ENCODE measurements at places on chromosomes 6 and 20. TPM values are rescaled to one million over a fixed set of nuclear protein-coding genes. Genes with fewer than 3 reads are reported as not detected.

Gene XKR7
- 0.02 TPM for polyA plus RNA-seq

DNA sequence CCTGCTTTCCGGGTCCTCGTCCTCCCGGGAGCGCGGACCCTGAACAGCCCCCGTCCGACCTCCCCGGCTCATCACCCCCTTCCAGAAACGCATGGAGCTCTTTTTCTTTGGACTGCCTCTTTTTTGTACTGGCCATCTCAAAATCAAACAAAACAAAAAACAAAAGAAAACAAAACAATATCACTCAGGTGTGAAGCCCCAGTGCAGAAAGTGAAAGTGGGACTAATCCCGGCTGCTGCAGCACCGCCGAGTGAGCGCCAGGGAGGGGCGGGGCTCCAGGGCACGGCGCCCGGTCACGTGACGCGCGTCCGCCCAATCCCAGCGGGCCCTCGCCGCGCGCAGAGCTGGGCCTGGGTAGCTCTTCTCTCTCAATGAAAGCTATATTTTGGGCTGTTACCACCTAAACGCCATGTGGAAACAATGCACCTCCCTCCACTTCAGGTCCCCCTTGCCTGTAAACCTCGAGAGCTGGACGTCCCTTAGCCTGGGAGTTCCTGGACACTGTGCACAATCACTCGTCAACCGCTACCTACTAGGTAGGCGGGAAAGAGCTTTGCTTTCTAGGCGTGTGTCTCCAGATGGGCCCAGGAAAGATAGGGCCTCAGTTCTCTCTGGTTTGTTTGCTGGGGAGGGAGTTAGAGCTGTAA is 93.7 kb upstream of the PRDM1 start:
- peak; percentile 95 for DNase-seq
- 0 out of 2 replicates have a peak, but pooled peaks cover 6% of the 10 kb centered on the region for H3K4me1 ChIP-seq
- H3K36me3 ChIP-seq = no peaks in the 10 kb centered on the region
- H3K27ac ChIP-seq = peak overlapping the region; percentile 43
- peak overlapping the region; percentile 81 for H3K4me3 ChIP-seq

Gene PTPRT
- not detected for polyA plus RNA-seq

DNA sequence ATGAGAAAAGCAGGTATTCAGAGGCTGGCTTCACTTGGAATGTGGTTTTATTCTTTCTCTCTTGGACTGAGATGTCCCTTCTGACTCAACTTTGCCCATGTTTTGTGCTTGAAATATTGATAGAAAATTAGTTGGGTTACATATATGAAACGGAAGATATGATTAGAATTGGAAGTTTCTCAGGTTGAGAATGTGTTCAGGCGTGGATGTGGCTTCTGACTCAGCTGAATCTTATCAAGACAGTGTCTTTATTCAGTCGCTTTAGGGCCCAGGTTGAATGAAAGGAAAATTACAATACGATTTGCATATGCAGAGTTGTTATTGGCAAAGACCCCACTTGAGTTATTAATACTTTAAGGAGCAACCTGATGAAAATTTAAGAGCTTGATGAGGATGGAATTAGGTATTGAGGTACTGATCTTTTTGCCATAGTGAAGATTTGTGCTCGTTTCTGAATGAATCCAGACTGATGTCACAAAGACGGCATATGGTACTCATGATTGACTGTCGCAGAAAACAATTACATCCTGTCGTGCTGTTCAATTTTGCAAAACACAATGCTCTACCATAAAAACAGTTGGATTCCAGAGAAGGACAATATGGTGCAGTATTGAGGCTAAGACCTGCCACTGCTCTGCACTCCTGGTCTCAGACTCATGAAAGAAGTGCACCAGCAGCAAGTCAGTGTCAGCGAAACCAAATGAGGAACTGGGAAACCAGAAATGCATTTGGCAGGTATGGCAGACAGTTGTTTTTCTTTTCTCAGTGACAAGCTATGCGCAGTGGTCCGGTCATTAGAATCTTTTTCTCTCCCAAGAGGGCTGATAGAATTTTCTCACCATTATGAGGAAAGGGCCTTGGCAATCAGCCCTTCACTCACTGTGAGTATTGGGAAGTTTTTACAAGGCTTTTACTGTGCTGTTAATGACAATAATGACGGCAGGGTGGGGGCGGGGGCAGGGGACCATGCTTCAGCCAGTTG is 158.3 kb downstream of the DOK5 start:
- no peaks in the 10 kb centered on the region for H3K4me1 ChIP-seq
- H3K36me3 ChIP-seq = no peaks in the 10 kb centered on the region
- no peak overlapping the region for H3K27ac ChIP-seq

DNA sequence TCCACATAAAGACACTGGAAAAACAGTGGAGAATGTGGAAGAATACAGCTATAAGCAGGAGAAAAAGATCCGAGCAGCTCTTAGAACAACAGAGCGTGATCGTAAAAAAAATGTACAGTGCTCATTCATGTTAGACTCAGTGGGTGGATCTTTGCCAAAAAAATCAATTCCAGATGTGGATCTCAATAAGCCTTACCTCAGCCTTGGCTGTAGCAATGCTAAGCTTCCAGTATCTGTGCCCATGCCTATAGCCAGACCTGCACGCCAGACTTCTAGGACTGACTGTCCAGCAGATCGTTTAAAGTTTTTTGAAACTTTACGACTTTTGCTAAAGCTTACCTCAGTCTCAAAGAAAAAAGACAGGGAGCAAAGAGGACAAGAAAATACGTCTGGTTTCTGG is 57.1 kb downstream of the MAP3K4 start:
- no peak overlapping the region for H3K4me3 ChIP-seq
- peaks cover 12% of the 10 kb centered on the region for H3K4me1 ChIP-seq
- H3K27ac ChIP-seq = peak overlapping the region; percentile 84
- DNase-seq = peak; percentile 65

Gene CEP57L1
- polyA plus RNA-seq = 7.3 TPM

Gene ZNF451
- 8.5 TPM for polyA plus RNA-seq

Gene CST4
- polyA plus RNA-seq = not detected

GRCh38 chr20:24915892-24916291 is 33.2 kb upstream of the CST7 start:
- DNase-seq = no peak
- H3K36me3 ChIP-seq = no peaks in the 10 kb centered on the region
- no peaks in the 10 kb centered on the region for H3K27me3 ChIP-seq
- H3K27ac ChIP-seq = no peak overlapping the region
- no peaks in the 10 kb centered on the region for H3K4me1 ChIP-seq

DNA sequence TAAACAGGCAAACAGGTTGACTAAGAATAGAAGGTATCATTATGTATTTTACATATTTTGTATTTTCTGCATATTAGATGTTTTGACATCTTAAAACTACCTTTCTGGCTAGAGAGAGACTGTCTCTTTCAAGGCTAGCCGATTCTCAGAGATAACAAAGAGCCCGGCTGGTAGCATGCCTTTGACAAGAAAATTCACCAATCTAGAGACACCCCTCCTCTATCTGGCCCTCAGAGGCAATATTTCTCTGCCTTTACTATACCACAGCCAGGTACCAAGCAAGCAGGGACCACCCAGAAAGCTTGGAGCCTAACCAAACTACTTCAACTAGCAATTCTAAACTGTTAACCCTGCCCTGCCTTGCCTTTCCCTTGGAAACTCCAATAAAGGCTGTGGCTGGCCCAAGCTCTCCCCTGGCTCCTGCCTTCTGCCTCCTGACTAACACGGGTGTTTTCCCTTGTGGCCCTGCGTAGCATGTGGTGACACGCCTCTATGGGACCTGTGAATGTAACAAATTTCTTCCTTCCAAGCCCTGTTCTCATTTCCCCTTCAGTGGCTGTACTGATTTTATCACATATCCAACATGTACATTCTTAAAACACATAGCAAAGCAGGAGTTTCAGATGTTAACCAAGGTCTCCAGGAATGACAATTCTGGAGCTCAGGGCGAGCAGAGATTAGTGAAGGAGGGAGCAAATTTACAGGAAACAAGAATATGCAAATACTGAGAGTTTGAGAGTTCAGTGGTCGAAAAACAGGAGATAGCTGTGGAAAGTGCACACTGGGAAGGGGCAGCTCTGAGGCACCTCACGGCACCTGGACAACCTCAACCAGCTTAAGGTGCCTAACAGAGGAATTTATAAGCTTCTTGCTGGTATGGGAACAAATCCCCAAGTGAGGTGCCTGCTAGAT is 120.8 kb downstream of the BACH2 start:
- H3K4me1 ChIP-seq = peaks cover 6% of the 10 kb centered on the region
- H3K4me3 ChIP-seq = no peak overlapping the region
- H3K27ac ChIP-seq = no peak overlapping the region
- no peak for DNase-seq
- no peaks in the 10 kb centered on the region for H3K27me3 ChIP-seq

DNA sequence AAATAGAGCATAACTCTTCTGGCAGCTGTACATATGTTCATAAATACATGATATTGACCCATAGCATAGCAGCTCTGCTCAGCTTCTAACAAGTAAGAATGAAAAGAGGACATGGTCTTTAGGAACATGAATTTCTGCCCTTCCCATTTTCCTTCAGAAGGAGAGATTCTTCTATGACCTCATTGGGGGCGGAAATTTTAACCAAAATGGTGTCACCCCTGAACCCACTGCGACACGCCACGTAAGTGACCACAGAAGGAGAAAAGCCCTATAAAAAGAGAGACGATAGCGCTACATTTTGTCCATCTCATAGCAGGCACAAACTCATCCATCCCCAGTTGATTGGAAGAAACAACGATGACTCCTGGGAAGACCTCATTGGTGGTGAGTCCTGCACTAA is at the start of gene IL17A:
Gene IL17A, plus strand, starts transcription at position 301 of the 400 bp plus-strand sequence. Its CDS starts 57 bp downstream, at position 358.
- H3K4me1 ChIP-seq = no peaks in the 10 kb centered on the region
- H3K36me3 ChIP-seq = no peaks in the 10 kb centered on the region
- no peaks in the 10 kb centered on the region for H3K27me3 ChIP-seq
- no peak within 1 kb of the TSS for H3K27ac ChIP-seq
- no peak within 1 kb of the TSS for H3K4me3 ChIP-seq

DNA sequence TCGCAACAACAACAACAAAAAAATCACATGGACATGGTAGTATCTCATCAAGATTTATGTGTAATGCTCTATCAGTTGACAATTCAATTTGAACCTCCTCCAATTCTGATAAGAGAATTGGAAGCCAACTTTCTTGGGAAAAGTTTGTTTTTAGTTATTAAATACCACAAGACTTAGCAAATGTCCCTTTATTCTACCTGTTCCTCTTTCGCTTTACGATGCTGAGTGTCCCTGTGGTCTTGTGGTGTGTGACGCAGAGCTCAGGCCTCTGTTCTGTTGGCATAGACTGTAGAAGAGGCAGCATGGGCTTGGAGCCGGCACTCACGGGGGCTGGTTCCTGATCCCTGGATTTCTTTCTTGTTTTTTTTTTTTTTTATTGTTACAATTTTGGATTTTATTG is 76.7 kb downstream of the PSMB1 start:
- no peak overlapping the region for H3K4me3 ChIP-seq
- no peaks in the 10 kb centered on the region for H3K4me1 ChIP-seq
- H3K27me3 ChIP-seq = no peaks in the 10 kb centered on the region
- H3K27ac ChIP-seq = no peak overlapping the region
- H3K36me3 ChIP-seq = no peaks in the 10 kb centered on the region
- no peak for DNase-seq

DNA sequence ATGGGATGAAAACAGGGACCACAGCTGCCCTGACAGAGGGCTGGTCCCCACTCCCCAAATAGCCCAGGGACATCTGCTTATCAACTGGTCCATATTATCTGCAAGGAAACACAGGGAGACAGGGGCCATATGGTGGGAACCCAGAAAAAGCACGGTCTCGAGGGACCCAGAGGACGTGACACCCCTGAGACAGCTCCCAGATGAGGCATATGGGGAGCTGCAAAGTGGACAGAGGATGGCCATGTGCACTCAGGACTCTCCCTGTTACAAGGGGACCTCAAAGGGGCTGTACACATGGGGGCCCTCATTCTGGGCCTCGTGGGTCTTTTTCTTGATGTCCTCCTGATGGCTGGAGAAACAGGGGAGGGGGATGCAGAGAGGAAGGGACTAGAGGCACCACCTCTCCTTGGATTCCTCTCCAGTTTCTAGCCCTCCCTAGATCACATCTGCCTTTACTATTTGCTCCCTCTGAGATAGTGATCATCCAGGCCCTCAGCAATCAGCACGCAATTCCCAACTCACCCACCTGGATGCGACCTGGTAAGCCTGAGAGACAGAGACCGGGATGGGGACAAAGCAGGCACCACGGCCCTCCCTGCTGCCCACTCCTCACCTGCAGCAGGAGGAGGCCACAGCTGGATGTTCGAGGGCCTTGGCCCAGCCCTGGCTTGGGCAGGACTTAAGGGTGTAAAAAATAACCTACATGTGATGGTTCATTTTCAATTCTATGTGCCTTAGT is 13.1 kb upstream of the HLA-G start:
- no peaks in the 10 kb centered on the region for H3K4me1 ChIP-seq
- no peaks in the 10 kb centered on the region for H3K36me3 ChIP-seq
- no peaks in the 10 kb centered on the region for H3K27me3 ChIP-seq
- no peak overlapping the region for H3K27ac ChIP-seq

DNA sequence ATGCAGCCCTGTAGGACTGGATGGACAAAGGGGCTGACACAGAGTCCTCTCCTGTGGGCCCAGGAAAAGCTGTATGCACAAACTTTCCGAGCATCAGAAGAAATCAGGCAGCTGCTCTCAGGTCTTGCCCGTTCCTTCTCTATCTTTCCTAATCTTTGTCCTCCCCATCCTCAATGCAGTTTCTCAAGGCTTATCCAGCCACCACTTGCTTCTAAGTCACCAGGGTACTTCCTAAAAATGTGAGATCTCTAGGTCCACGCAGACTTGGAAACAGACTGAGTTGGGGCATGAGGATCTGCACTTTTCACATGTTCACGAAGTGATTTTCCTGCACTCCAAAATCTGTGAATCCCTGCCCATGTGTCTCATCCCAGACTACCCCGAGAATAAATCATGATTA is 394.5 kb upstream of the SLC35B3 start:
- H3K36me3 ChIP-seq = no peaks in the 10 kb centered on the region
- no peak overlapping the region for H3K4me3 ChIP-seq
- no peak for DNase-seq
- no peaks in the 10 kb centered on the region for H3K4me1 ChIP-seq
- no peaks in the 10 kb centered on the region for H3K27me3 ChIP-seq

GRCh38 chr6:148947621-148948444 is 201.0 kb downstream of the UST start:
- H3K36me3 ChIP-seq = no peaks in the 10 kb centered on the region
- H3K4me3 ChIP-seq = no peak overlapping the region
- no peak overlapping the region for H3K27ac ChIP-seq
- DNase-seq = peak; percentile 66
- no peaks in the 10 kb centered on the region for H3K4me1 ChIP-seq

DNA sequence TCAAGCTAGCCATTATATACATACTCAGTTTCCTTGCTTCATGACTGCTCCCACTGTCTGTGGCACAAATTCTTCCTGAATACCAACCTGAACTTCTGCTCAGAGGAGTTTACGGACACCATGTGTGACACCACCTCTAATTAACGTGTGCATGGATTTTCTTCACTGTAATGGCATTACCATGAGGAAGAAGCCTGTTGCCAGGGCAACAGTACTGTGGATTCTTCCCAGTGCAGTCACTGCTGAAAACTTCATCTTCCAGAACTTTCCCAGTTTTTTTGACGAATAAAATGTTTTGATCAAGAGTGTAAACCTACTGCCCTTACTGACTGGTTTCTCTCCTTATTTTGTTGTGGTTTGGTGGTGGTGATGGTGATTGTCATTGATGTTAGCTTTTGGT is 444.3 kb upstream of the NRSN1 start:
- no peak overlapping the region for H3K27ac ChIP-seq
- no peak overlapping the region for H3K4me3 ChIP-seq
- H3K4me1 ChIP-seq = no peaks in the 10 kb centered on the region
- H3K27me3 ChIP-seq = no peaks in the 10 kb centered on the region
- DNase-seq = no peak

- DNase-seq = no peak
- peaks cover 10% of the 10 kb centered on the region for H3K4me1 ChIP-seq
- H3K36me3 ChIP-seq = peaks cover 98% of the 10 kb centered on the region
- H3K27ac ChIP-seq = no peak overlapping the region
Observed at GRCh38 chr6:56515081-56515905, 127.4 kb downstream of the DST start.
